ENCODE measurements at places on chromosomes 7 and 10.

DNA sequence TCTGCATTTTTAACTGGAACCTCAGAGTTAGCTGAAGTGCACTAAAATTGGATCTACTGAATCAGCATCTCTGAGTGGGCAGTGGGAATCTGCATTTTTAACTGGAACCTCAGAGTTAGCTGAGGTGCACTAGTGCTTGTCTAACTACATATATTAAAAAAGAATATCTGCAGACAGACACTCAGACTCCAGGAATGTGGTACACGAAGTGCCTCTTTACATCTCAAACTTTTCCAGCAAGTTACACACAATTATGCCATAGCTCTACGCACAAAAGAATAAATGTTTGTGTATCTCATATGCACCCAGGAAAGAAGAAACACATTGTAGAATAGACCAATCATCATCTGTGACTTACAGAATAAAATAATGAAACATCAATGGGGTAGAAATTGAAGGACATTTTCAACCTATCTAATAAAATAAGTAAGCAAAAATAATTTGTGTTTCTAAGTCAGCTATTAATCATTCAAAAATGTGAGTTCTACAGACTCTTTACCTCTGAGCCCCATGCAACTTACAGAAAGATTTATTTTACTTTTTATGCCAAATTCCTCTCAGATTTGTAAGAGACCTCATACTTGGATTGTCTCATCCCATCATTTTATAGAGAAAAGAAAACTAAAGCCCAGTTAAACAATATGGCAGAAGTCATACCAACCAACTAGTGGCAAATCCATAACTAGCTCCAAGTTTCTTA lies 28.3 kb downstream of the PPP1R3A start:
- DNase-seq, result no peak

DNA sequence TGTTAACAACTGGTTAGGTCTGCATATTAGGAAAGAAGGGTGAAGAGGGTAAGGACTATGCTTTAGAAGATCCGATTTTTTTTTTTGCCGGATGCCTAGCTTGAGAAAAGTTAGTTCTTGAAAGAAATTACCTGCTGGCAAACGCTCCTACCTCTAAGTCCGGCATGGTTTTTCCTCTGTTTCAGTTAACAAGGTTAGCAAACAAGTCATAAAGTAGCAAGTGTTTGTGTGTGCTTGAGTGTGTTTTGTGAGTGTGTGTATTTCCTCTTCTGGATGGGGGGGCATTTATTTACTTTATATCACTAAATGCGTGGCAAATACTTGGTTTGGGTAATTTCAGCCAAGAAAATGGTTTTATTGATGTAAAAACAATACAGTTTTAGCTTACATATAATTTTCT lies 195.6 kb downstream of the SUGCT start:
- no peak for DNase-seq

- DNase-seq, result no peak
Measured at GRCh38 chr10:100184840-100185239, 989 bp downstream of the ERLIN1 start.

GRCh38 chr7:71350680-71351079 lies 218.7 kb downstream of the GALNT17 start:
- no peak for DNase-seq

- DNase-seq, result no peak
Measured at GRCh38 chr7:48042216-48042615, 6.9 kb downstream of the C7orf57 start.

DNA sequence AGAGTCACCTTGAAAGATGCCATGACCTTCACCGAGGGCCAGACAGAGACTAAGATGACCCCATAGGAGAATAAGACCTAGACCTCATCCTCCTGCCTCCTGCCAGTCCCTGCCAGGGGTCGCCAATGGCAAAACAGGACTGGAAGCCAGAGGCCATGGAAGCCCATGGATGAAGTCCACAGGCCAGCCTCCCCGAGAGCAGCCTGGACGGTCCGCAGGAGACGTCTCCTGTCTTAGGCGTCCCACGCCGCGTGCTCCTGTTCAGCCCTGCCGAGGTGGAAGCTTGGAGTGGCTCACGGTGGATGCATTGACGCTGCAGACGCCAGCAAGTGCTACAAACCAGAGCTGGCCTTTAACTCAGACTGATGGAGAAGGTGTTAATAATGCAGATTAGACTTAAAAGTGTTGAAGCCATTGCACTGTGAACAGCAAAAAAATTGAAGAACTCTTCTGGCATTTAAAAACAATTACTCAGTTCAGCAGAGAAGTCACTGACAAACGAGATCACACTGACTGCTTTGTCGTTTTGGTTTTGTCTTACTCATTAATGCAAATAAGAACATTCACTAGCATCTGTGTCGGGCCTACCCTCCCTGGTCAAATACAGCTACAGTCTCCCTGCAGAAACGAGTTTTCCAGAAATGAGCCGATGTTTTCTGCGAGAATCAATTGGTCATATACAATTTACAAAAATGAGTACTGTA lies 38.1 kb upstream of the FAM20C start:
- DNase-seq, result no peak

- DNase-seq, result no peak
Measured at GRCh38 chr7:108347616-108348015, 108.6 kb downstream of the NRCAM start.

- DNase-seq, result peak; percentile 39
Measured at GRCh38 chr7:13641714-13642113, 347.8 kb downstream of the ETV1 start.

GRCh38 chr10:102634686-102635085 lies 9.6 kb upstream of the TRIM8 start:
- no peak for DNase-seq

- no peak for DNase-seq
Measured at GRCh38 chr10:113089551-113089950, 139.5 kb downstream of the TCF7L2 start.

DNA sequence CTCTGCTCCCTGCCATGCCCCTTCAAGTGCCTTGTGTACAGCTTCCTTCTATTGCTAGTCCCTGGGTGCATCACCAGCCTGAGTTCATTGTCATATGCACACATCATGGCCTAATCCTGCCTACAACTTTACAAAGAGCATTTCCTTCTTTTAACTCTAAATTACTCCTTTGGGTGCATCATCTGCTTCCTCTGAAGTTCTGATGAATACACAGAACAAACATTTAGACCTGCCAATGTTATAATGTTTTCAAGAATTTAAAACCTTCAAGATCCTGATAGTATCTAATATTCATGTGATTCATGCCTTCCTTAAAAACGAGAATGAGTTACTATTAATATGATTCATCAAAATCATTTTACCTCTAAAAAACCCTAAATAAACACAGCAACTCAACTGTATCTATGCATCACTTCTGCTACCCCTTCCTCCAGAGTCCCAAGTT lies 357.1 kb downstream of the MAGI2 start:
- peak; percentile 45 for DNase-seq

DNA sequence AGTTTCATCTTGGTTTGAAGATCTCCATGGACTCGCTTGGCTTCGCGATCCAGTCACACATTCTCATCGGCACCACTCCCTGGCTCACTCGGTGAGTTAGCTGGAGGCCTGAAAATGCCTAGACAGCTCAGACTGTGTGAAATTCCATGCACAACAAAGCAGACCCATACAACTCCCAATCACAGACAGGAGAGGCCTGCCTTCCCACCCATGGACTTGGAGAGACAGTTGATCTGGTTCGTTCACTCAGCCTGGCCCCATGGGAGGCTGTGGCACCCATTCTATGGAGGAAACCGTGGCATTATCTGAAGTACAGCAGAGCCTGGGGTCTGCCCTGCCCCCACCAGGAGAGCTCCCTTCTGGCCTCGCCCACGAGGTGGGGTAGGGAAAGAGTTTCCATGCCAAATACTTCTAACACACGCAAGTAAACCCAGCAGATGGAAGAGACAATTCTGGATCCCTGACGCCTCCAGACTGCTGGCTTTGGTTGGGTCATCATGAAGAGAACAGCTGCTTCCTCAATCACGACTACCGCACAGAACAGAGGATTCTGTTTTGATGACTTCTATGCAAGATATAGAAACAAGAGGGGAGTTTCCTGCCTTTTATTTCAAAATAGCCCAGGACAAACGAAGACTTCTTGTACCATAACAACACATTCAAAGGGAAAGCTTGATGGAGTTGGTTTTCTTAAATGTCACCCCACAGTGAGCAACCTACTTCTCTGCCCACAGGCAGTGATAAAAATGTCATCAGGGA lies 15.9 kb downstream of the FAM53B start:
- DNase-seq, result no peak

DNA sequence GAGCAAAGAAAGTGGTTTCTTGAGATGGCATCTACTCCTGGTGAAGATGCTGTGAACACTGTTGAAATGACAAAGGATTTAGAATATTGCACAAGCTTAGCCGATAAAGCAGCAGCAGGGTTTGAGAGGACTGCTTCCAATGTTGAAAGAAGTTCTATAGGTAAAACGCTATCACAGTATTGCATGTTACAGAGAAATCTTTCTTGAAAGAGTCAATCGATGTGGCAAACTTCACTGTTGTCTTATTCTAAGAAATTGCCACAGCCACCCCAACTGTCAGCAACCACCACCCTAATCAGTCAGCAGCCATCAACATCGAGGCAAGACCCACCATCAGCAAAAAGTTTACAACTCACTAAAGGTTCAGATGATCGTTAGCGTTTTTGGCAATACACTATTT lies 59.9 kb downstream of the SLC29A4 start:
- DNase-seq, result no peak

DNA sequence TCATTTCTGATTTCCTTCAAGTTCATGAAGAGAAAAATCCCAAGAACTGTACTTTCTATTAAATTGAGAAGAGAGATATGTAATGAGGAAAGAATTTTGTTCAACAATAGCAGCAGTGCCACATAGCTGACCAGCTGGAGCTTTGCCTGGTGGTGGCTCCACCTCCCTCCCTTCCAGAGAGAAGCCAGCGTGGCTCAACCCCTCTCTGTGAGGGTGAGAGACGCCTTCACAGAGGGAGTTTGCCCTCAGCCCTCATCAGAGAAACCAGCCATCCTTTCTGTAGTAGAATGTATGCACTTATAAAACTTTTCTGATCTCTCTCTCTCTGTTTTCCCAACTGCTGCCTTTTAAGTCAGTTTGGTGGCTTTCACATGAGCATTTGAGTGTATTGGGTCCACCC lies 20.5 kb upstream of the COL1A2 start:
- no peak for DNase-seq

DNA sequence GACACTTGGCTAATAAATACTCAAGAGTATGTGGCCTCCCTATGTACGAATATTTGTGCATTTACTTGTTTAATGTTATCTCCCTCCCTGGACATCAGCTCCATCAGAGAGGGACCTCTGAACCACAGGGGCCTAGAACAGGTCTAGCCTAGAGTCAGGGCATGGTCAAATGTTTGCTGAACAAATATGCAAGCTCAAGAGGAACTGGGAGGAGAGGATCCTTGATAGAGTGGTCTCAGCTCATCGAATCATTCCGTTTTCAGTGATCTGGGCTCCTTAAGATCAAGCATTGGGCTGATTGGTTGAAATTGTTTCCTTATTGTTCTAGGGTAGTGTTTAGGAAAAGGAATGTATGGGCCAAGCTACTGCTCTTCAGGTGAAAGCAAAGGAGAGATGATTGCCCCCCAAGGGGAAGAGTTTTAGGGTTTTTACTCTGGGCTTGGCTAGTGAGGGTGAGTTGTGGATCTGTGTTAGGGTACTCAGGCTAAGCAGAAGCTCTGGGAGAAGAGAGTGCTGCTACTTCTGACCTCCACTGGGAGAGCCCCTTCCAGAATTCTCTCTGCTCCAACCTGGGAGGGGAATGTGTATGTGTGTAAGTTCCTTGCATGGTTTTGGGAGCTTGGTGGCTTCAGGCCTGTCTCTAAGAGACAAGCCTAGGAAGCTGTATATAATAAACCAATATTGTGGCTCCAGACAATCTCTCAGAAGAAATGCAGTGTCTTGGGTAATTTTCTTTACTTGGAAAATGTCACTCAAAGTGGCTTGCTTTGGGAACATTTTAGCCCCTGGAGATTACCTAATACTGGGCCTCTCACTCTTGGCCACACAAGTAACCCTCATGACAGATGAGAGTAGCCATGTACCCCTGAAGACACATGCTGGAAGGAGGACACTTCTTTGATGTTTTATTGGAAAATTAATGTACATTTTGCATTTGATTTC lies 110.0 kb downstream of the EMX2 start:
- DNase-seq, result no peak

DNA sequence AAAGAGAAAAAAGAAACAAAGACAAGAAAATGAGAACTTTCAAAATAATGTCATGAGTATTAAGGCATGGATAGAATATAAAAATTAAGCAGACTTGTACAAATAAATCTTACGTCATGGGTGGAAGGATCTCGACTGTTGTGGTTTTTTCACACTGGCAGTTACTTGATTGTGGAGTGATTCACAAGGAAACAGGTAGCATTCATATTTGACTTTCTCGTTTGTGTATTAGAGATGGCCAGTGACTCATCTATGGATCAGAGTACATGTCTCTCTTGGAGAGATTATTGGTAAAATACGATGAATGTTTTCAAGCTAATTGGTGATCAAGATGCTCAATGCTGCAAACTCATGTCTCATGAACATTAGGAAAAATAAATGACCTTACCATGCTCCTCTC lies 564.3 kb downstream of the GATA3 start:
- peak; percentile 97 for DNase-seq

DNA sequence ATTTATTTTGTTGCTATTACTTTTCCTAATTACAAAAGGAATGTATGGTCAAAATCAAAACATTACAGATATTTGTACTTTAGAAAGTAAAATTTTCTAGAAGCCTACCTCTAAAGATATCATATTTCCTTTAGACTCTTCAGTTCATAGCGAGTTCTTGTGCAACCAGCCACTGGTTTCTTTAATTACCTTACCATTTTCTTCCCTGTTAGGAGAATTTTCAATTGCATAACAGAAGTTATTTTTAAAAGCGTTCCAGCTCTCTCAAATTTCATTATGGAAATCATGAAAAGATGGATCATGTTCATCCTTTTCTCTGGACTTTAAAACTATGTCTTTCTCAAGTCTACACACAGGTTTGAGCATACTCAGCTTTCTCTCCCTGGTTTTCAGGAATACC lies 5.0 kb upstream of the TRUB1 start:
- no peak for DNase-seq

DNA sequence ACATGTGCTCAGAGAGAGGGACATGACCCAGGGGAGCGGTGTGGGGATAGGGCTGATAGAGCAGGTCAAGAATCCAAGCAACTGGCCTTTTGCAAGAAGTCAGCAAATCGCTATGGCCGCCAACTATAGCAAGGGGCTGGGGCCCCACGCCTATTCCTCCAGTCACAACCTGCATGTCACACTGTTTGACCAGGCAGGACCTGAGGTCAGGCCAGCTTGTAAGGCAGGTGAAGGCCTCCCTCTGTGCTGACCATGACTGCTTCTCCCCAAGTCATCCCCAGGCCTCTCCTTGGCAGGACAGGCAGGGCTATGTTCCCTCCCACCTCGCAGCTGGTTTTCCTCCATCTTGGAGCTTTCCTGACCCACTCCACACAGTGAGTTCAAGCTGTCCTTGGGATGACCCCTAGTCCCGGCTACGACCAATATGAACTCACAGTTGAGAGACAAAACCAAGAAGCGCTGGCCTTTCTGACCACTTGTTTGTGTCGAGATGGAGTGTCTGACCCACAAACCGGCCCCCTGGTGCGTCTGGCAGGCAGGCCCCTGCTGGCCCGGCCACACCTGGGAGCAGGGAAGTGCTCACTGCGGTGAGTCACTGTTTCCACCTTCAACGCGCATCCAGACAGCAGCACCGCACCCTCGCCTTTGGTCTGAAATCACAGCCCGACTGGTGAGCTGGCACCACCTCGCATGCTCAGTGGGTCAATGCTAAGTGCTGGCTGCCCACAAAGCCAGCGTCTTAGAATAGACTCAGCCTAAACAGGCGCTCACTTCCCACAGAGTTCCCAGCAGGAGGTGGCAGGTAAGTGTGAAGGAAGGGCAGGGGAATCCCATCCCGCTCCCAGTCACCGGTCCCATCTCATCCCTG lies 81.4 kb downstream of the VWA2 start:
- DNase-seq, result peak; percentile 96

Measured in epithelial cell of prostate (primary cell).